ENCODE measurements at places on chromosomes 3 and 15.

GRCh38 chr3:126022741-126023359, 53.9 kb downstream of the ROPN1B start:
- H3K4me1 ChIP-seq: no peaks in the 10 kb centered on the region
- H3K4me3 ChIP-seq: no peak overlapping the region
- no peaks in the 10 kb centered on the region for H3K27me3 ChIP-seq
- peaks cover 5% of the 10 kb centered on the region for H3K36me3 ChIP-seq
- H3K27ac ChIP-seq: no peak overlapping the region
- no peak for DNase-seq

DNA sequence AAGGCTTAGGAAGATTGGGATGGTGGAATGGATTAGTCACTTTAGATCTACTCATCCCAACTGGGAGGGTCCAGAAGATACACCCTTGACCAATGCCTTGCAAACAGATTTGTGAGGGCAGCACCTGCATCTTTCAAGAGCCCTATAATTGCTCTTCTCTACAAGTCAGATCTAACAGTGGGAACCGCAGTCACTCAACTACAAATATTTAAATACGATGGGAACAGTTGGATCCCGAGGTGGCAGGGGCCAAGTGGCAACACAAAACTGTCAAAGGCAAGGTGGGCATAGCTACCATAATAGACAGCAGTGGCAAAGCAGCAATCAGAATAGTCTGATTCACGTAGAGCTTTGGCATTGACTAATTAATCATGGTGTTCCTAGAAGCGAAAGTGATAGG, 152.0 kb downstream of the TBC1D5 start:
- H3K4me1 ChIP-seq: no peaks in the 10 kb centered on the region
- H3K27ac ChIP-seq: no peak overlapping the region
- H3K36me3 ChIP-seq: no peaks in the 10 kb centered on the region
- H3K4me3 ChIP-seq: no peak overlapping the region

GRCh38 chr3:168248383-168249204, 152.9 kb upstream of the GOLIM4 start:
- peaks cover 25% of the 10 kb centered on the region for H3K36me3 ChIP-seq
- DNase-seq: peak; percentile 62
- peak overlapping the region; percentile 90 for H3K4me3 ChIP-seq
- H3K4me1 ChIP-seq: peaks cover 17% of the 10 kb centered on the region

GRCh38 chr3:11363715-11364114, 91.5 kb downstream of the ATG7 start:
- no peak for DNase-seq
- no peaks in the 10 kb centered on the region for H3K36me3 ChIP-seq
- no peaks in the 10 kb centered on the region for H3K4me1 ChIP-seq
- no peak overlapping the region for H3K4me3 ChIP-seq

DNA sequence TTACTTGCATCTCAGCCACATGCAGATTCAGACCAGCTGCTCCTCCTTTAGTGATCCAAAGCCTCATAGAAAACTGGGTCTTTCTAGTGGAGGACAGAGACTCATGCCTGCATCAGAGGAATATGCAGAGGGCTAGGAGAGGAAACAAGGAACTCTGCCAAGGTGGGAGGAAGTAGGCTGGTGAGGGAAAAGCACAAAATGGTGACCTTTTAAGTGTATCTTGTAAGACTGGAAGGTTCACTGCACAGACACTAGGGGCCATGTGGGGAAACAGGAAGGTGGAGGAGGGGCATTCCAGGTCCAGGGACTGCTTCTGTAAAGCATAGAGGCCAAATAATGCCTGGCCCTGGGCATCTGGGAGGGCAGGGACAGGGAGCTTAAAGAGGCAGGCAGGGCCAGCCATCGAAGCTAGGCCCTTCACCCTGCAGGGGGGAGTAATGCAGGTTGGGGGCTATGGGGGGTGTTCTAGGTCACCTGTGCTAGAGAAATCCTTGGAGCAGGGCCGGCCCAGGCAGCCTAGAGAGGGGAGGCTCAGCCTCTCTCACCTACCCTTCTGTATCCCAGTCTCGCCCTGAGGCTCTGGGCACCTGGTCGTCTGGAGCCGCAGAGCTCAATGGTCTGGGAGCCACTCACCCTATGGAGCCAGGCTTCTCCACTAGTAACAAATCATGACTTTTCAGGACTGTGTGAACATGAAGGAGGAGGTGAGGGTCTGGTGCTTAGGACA, 117.7 kb downstream of the DNAJB8 start:
- no peaks in the 10 kb centered on the region for H3K36me3 ChIP-seq
- H3K27me3 ChIP-seq: no peaks in the 10 kb centered on the region
- no peak for DNase-seq
- H3K4me1 ChIP-seq: peaks cover 8% of the 10 kb centered on the region
- no peak overlapping the region for H3K27ac ChIP-seq
- no peak overlapping the region for H3K4me3 ChIP-seq

- peaks cover 28% of the 10 kb centered on the region for H3K4me1 ChIP-seq
- H3K36me3 ChIP-seq: no peaks in the 10 kb centered on the region
- H3K27ac ChIP-seq: no peak overlapping the region
Observed at GRCh38 chr15:63402498-63403253, 21.0 kb upstream of the CA12 start.

- H3K4me1 ChIP-seq: peaks cover 31% of the 10 kb centered on the region
- no peaks in the 10 kb centered on the region for H3K27me3 ChIP-seq
- no peak overlapping the region for H3K4me3 ChIP-seq
- H3K27ac ChIP-seq: no peak overlapping the region
- peak; percentile 69 for DNase-seq
Observed at GRCh38 chr3:38834110-38834509, 18.1 kb upstream of the SCN10A start.

DNA sequence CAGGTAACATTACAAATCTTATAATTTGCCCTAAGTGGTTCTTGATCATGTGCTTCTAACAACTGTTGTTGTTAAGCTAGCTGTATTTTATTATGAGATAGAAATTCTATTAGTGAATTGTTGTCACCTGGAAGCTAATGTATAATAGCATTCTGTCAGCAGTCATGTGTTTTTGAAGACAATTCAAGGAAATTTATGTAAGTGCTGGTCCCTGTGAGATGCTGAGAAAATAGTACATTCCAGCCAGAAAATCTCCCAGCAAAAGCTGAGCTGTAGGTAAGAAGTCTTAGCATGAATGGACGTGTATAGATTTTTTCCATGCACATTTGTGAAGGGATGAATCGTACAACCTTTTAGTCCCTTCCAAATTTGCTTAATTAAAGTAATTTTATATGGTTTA, 120.0 kb upstream of the C15orf61 start:
- H3K36me3 ChIP-seq: no peaks in the 10 kb centered on the region
- no peaks in the 10 kb centered on the region for H3K27me3 ChIP-seq
- no peak for DNase-seq
- H3K4me1 ChIP-seq: no peaks in the 10 kb centered on the region

DNA sequence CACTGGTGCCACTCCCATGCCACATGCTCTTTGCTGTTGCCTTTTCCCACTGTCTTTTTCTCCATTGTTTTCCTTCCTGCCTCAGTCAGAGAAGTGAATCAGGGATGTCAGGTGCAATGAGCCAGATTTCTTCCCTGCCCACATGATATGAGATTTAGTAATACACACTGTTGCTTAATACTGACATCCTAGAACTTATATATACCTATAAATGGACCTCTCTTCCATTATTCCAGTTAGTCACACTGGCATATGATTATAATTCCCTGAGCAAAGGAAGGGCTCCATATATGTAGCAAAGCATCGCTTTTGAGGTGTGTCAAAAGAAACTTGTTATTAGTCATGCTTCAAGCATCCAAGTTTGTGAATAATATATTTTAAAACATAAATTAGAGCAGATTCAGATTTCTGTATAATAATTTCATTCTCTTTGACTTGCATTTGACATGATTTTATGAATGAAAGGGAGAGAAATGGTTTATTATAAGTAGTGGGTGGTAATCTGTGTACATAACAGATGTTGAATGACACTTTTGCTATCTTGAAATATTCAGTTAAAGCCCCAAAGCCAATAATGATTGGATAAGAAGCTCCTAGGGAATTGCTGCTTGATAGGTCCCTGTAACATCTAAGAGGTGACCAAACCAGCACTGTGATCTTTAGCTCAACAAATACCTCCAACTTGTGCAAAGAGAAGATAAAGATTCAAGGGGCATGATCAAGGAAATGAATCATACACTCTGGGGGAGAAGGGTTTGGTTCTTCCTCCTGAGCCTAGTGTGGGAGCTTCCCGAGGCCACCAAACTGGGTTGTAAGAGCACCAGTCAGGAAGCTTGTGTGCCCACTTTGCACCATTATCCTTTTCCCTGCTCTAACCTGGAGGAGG, 48.6 kb downstream of the CHST2 start:
- H3K27me3 ChIP-seq: peaks cover 68% of the 10 kb centered on the region
- H3K36me3 ChIP-seq: no peaks in the 10 kb centered on the region
- DNase-seq: no peak
- H3K27ac ChIP-seq: no peak overlapping the region

- peaks cover 99% of the 10 kb centered on the region for H3K36me3 ChIP-seq
- no peak overlapping the region for H3K4me3 ChIP-seq
- peak overlapping the region; percentile 46 for H3K27ac ChIP-seq
- H3K27me3 ChIP-seq: no peaks in the 10 kb centered on the region
- DNase-seq: no peak
Observed at GRCh38 chr3:128624526-128625138, 26.0 kb downstream of the RPN1 start.

DNA sequence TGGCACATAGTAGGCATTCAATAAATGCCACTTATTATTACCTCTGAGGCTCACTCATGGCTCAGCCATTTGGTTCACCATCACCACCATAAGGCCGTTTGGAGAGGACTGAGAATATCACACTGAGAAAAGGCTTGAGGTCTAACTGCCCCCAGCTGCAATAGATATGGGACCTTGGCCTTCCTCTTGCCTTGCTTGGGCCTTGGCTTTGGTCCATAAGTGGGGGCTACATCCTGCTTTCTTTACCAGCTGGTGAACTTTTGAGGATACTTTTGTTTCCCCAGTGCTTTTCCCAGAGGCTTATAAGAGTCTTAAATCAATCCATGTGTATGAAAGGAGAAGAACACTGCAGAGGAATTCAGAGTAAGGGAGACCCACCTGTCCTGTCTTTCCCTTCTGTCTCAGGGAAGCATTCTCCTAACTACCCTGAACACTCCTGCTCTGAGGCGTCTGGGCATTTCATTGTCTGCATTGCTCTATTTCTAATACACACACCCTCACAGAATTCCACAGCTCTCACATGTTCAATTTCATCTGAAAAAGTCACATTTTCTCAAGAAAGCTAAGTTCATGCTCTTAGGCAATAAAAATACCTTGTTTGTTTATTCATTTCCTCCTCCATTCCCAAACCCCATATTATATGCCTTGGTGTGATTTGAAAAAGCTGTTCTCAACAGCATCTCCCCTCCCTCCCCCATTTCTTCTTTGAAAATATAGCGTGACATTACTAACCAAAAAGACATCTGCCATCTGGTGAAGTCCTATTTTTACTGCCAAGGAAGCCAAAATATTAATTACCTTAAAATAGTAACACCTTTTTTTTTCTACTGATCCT, 22.5 kb upstream of the KCNMB2 start:
- DNase-seq: no peak
- H3K36me3 ChIP-seq: no peaks in the 10 kb centered on the region
- H3K27me3 ChIP-seq: no peaks in the 10 kb centered on the region
- H3K4me3 ChIP-seq: no peak overlapping the region

DNA sequence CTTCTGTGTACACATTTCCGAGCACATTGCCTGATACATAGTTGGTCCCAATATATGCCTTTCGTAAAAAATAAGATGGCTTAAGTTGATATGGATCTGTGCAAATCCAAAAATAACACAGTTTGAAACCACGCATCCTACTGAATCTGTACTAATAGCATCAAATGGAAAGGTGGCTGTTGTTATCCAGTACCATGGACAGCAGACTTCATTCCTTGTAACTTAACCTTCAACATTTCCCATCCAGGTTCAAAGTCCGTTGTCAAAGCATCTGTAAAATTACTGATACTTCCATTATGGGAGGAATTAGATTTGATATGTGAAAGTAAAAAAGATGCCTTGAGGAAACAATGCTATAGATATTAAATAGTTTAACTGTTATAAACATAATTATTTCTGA, 65.5 kb upstream of the C3orf49 start:
- H3K27me3 ChIP-seq: peaks cover 13% of the 10 kb centered on the region
- no peak overlapping the region for H3K27ac ChIP-seq
- DNase-seq: no peak
- no peak overlapping the region for H3K4me3 ChIP-seq
- no peaks in the 10 kb centered on the region for H3K36me3 ChIP-seq
- H3K4me1 ChIP-seq: no peaks in the 10 kb centered on the region

DNA sequence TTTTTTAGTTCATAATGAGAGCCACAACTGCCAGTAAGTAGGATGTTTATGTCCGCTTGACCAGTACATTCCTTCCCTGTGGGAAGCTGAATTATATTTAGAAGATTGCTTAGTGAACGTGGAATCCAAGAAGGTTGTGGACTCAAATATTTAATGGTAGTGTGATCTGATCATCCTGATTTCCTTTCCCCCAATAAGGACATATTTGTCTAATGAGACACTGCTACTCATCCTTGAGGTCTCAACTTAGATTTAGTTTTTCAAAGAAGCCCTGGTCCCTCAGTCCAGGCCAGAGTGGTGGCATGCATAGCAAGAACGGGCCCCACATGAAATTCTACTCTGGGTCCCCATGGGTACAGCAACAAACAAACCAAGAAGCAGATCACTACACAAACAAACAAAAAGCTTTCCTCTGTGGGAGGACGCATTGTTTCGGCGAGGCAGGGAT, 60.8 kb downstream of the USP13 start:
- no peak for DNase-seq
- H3K4me3 ChIP-seq: no peak overlapping the region
- H3K27ac ChIP-seq: no peak overlapping the region
- H3K4me1 ChIP-seq: peaks cover 15% of the 10 kb centered on the region
- H3K36me3 ChIP-seq: no peaks in the 10 kb centered on the region

GRCh38 chr3:27380433-27381357, 11.5 kb upstream of the NEK10 start:
- no peak overlapping the region for H3K4me3 ChIP-seq
- H3K4me1 ChIP-seq: no peaks in the 10 kb centered on the region
- H3K27ac ChIP-seq: no peak overlapping the region
- peaks cover 5% of the 10 kb centered on the region for H3K36me3 ChIP-seq
- no peak for DNase-seq

- H3K36me3 ChIP-seq: no peaks in the 10 kb centered on the region
- no peaks in the 10 kb centered on the region for H3K27me3 ChIP-seq
- DNase-seq: peak; percentile 52
- peaks cover 26% of the 10 kb centered on the region for H3K4me1 ChIP-seq
- no peak overlapping the region for H3K4me3 ChIP-seq
Observed at GRCh38 chr3:151816091-151816604, 2.2 kb downstream of the AADAC start.

All from Calu3 (cell line).